ENCODE measurements at places on chromosomes 7 and 10.

DNA sequence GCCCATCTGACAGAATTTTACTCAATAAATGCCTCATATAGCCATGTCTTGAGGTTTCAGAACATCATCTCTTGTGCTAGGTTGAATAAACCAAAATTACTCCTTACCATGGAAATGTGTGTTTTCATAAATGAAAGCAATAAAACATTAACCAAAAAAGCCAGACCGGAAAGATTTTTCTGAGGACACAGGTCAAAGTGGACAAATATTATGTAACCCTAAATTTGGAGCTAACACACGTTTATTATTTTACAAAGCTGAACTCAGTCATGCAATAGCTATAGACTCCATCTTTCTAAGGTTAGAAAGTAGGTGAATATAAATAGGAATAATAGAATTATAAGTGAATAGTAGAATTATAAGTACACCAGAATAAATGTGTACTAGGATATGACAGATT, 269.1 kb downstream of the TSPAN12 start:
- DNase-seq: no peak

DNA sequence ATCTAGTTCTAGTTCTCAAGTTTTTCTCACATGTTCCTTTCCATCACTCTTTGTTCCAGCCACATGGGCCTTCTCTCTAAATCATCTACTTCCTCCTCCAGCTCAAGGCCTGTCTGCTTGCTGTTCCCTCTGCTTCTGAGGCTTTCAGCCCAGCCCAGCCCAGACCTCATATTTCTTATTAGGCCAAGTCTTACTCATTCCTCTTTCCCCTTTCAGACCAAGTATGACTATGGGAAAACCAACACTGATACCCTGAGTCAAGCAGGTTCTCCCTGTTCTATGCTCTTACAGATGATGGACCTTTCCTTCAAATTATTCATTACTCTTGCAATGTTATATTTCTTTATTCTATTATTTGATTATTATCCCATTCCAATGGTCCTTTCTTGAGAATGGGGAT, 80.3 kb upstream of the SEM1 start:
- DNase-seq: no peak

- no peak for DNase-seq
These were observed 28.7 kb downstream of the ZCCHC24 start for GRCh38 chr10:79416578-79417255.

DNA sequence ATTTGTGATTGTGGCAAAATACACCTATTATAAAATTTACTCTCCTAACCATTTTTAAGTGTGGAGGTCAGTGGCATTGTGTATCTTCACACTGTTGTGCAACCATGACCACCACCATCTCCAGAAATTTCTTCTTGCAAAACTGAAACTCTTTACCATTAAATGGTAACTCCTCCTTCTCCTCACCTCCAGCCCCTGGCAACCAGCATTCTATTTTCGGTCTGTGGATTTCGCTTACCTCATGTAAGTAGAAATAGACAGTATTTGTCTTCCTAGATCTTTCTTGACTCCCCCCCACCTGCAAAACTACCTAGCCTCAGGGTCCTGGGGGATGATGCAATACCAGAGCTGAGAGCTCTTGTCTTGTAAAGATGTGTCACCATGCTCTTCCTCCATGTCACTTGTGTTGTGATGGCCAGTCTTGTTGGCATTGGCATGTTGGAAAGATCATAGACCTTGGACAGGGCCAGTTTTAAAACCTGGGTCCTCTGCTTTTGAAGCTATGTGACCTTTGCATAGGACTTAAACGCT, 71.1 kb upstream of the EMX2 start:
- no peak for DNase-seq

DNA sequence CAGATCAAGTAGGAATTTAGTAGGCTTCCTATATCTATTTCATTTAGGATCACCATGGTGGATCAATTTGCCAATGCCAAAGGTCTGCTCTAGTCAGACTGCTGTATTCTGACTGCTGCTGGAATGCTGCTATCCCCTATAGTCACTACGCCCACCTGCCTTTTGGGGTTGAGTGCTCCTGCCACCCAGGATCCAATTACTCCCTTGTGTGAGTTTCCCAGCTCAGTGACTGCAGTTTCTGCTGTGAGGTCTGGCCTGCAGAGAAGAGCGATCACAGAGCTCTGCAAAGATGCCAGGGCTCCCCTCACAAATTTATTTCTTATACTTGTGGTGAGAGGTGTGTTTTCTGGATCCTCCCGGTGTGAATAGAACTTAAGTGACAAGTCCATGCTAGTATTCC, 88.1 kb upstream of the FOXI2 start:
- no peak for DNase-seq

DNA sequence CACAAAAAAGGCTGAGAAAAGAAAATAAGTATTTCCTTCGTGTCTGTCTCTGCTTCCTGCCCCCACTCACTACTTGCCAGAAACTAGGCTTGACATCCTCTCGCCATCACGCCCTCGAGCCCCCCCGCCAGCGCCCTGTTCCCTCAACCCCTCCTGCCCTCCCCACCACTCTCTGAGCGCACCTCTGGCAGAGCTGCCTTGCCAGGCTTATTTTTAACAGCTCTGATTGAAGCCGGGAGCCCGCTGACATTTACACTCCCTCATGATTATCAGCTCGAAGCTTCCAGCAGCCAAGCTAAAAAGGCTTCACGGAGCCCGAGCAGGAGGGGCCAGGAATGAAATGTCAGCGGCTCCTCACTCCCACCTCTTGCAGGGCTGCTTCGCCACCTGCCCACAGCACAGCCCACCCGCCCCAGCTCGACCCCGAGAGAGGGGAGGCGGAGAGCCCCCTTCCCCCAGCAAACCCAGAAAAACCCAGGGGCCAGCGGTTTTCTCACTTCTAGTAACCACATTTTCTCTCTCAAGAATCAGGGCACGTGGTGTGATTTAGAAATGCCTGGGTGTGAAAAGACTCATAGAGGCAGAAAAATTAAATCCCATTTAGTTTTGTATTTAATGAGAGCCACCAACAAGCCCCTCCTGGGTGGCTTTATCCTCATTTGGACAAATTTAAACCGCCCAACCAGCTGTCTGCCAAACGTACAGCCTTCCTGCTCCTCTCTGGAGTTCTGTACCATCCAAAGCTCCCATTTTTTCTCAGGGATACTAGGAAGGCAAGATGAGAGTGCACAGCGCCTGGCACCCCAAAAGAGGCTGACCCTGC, 89.3 kb downstream of the SLIT1 start:
- no peak for DNase-seq

GRCh38 chr10:50512214-50512595, 111.6 kb downstream of the SGMS1 start:
- no peak for DNase-seq

DNA sequence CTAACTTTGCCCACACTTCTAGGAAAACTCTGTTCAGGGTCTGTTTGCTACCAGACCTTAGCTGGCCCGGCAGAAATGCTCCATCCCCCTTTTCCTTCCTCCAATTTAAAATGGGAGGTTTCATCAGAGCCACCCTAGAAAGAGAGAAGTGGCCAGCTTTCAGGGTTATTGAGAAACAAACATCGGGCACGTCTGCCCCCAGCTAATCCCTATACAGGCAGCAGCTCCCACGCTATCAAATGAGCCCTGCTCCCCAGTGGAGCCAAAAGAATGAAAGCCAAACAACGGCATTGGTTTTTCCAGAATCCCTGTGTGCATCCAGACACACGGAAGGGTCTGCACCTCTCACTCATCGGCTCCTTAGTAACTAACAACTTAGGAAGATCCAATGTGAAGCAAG, 132.5 kb downstream of the GRID1 start:
- DNase-seq: no peak

GRCh38 chr10:69828144-69828870, 26.6 kb downstream of the COL13A1 start:
- DNase-seq: no peak

DNA sequence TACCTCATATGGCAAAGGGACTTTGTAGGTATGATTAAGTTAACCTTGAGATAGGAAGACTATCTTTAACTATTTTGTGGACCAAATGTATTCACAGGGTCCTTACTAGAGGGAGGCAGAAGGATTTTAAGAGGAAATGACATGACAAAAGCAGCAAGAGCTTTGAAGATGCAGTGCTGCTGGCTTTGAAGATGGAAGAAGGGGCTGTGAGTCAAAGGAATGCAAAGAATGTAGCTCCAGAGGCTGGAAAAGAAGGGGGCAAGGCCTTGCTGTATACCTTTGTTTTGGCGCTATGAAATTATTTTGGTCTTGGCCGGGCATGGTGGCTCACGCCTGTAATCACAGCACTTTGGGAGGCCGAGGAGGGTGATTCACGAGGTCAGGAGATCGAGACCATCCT, 3.2 kb upstream of the NRBF2 start:
- DNase-seq: no peak

DNA sequence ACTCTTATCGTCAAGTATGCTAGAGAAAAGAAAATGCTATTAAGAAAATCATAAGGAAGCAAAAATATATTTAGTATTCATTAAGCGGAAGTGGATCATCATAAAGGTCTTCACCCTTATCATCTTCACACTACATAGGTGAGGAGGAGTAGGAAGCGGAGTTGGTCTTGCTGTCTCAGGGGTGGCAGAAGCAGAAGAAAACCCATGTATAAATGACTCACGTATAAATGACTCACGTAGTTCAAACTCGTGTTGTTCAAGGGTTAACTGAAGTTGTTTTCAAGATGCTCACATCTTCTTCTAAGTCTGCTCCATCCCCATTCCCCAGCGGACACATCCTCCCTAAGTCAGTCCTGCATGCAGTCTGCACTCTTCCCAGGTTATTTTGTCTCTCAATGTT, 72.4 kb downstream of the SFMBT2 start:
- no peak for DNase-seq

DNA sequence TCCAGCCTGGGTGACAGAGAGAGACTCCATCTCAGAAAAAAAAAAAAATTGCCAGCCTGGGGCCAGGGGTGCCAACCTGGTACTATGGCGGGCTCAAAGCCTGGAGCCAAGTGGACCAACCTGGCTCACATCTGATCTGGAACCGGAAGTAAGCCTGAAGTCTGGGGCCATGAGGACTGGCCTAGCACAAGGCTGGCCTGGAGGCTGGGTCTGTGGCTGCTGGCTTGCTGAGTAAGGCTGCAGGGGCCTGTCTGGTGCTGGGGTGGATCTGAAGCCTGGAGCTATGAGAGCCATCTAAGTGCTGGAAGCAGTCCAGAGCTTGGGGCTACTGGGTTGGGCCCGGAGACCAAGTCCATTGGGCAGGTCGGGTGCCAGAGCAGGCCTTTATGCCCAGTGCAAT, 84.9 kb downstream of the CCDC3 start:
- DNase-seq: no peak

GRCh38 chr7:953547-954327, 743 bp downstream of the ADAP1 start:
- no peak for DNase-seq

DNA sequence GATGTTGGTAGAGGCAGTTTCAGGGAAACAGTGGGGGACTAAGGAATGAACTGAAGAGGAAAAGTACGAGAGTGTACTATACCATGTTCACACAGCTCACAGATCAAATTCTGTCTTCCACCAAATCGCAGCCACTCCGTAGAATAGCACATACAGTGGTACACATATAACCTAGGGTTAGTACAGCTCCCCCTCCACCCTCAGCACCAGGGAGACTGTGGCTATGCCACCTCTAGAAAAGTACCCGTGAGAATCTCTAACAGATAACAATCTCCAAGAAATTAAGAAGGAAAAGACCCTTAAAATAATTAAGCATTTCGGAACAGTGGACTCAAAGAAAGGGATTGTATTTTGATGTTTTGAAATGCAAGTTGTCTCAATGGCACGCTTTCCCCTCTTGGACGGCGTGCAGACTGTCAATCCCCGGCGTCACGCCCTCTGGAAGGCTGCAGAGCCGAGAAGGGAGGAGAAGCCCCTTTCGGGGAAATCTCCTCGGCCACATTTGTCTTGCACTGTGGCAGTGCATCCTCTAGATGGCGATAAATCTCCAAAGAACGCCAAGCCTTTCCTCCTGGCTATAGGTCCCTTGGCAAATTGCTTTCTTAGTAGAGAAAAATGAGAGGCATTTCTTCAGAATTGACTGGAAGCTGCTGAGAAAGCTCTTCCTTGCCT, 345.0 kb downstream of the REEP3 start:
- DNase-seq: peak; percentile 22

- DNase-seq: no peak
These were observed 217.5 kb downstream of the POLR1F start for GRCh38 chr7:19491371-19491770.

DNA sequence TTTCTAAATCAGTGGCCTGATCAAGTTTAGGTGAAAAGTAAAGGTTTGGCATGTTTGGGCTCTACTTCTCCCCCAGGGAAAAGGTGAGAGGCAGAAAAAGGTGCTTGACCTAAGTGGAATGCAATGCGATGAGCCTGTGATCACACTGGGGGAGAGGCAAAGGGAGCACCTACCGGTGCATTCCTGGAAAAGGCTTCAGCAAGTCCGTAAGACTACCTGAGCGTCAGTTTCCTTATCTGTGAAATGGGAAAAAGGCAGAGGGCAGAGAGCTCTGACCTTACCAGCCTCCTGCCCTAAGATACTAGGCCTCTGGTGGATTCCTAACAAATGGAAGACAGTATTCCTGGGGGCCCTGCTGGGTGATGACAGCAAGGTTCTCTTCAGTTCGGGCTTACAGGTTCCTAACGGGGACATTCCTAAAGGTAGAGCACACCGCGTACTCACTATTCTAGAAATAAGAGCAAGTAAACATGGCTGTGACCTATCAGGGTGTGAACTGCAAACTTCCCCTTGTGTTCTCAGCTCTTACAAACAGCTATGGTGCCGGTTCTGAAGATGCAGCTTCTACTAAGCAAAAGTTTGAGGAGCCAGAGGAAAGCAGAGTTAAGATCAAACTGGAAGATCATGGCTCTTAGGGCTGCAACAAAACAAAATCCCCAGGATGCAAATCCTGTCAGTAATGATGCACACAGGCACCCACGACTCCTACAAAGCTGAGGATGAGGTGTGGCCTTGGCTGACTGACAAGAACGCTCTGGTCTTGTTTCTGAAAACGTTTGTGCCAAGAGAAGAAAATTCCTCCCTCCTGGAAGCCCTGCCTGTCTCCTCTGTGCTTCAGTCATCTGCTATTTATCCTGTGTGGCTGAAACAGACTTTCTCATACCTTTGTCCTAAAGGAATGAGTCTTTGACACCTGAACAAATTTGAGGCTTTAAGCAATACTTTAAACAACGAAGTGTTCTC, 13.3 kb upstream of the ACSL5 start:
- no peak for DNase-seq

DNA sequence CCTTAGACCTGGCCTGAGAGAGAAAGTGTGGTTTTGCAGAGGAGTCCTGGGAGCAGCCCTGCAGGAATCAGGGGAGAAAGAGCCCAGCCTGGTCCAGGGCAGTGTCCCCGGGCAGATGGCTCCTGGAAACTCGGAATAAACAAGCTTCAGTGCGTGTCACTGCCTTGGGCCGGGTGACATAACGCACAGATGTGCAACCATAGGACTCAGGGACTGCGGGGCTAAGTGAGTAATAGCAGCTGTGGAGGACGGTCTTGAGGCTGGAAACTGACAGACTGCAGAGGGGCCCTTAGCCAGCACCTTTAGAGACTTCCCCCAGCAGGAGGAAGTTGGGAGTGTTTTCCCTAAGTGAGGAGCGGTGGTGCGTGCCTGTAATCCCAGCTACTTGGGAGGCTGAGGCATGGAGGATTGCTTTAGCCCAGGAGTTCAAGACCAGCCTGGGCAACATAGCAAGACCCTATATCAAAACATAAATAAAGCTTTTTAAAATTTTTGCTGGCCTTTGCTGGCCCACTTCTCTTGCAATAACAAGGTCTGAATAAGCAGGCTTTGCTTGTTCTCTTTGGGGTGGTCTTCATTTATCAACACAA, 5.3 kb upstream of the CLIP2 start:
- DNase-seq: no peak
